ENCODE measurements at places on chromosomes 13 and 19.

- no peak for DNase-seq
These were observed 486.5 kb downstream of the COG6 start for GRCh38 chr13:40141859-40142555.

DNA sequence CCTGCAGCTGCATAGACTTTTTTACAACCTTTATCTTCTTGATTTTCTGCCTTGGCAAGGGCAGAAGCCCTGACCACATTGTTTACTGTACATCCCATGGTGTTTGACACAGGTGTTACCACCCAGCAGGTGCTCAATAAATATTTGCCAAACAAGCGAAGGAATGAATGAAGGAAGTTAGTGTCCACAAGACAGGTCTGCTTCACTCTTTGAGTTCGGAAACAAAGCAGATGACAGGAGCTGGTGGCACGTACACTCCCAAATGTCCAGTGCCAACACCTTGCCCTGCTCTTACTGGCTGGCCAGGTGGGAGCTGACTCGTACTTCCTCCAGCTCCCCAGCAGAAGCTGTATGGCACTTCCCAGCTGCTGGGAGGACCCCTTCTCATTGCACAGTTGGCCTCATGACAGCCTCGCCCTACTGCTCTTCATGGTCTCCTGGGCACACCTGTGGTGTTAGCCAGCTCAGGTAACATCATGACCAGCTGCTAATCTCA is 22.0 kb upstream of the MUC16 start:
- DNase-seq, result no peak

DNA sequence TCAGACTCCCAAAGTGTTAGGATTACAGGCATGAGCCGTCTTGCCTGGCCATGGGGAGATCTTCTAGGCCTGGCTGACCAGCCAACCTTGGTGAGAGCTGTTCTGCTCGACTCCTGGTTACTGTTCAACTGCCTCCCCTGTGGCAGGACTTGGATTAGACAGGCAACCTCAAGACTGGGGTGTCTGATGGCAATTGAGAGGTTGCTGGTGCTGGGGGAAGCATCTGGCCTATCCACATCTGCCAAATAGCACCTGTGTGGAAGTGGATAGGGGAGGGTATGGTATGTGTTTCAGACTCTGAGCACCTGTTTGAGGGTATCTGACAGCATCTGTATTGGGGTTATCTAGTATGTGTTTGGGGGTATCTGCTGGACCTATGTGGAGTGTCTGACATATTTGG is 44.7 kb downstream of the ARHGEF18 start:
- no peak for DNase-seq

GRCh38 chr19:30675086-30675485 is 302.9 kb downstream of the ZNF536 start:
- DNase-seq, result no peak

- DNase-seq, result no peak
These were observed 36.1 kb upstream of the USP29 start for GRCh38 chr19:57083711-57084110.

- no peak for DNase-seq
These were observed 511.4 kb upstream of the KLF12 start for GRCh38 chr13:74645586-74645985.

- no peak for DNase-seq
These were observed 61.1 kb upstream of the TPM4 start for GRCh38 chr19:16014923-16015804.

DNA sequence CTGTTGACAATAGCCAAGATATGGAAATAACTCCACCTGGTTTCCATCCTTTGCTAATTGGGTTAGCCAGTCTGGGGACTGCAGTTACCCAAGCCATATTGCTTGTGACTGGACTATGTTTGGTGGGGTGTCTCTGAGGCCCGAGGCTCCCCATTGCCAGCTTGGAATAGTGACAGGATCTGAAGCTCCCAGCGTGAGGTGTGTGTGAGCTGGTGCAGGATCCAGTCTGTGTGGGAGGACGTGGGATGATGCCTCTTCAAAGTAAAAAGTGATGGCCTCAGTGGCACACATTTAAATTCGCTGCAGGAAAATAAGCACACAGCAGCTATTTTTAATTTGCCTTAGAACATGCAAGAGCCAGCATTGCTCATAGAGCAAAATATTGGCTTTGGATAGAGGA is 75.0 kb downstream of the TEX26 start:
- no peak for DNase-seq

DNA sequence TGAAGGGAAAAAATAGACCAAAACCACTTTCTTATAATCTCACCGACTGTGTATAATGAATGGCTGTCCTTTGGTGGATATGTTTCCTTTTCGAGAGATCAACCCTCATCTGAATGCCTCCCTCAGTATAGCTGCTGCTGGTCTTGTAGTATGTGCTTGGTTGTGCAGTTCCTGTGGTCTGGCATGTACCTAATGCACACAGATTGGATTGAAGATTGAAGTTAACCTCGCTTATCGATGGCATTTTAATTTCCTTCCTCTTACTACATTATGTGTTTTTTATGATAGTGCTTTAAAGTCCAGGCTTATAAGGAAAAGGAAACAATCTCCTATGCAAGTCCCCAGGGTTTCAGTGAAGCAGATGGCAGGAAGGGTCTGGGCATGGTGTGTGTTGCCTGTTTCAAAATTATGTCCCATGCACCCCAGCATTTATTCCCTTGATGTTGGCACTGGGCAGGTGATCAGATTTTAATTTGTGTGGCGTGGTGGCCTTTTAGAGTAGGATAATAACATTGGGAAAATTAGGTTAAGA is 334.1 kb downstream of the SHISA2 start:
- DNase-seq, result no peak

All from GOT3 (cell line).